Renal pelvis (tissue), 12 donors: ENCODE measurements at places on chromosomes 6 and 20.

- no peak for DNase-seq
These were observed 367.0 kb upstream of the MARCKS start for GRCh38 chr6:113489952-113490746.

GRCh38 chr20:46695892-46696291 lies 6.6 kb upstream of the TP53RK start:
- DNase-seq = no peak

- DNase-seq = no peak
These were observed 50.3 kb downstream of the NPEPL1 start for GRCh38 chr20:58742668-58743566.

DNA sequence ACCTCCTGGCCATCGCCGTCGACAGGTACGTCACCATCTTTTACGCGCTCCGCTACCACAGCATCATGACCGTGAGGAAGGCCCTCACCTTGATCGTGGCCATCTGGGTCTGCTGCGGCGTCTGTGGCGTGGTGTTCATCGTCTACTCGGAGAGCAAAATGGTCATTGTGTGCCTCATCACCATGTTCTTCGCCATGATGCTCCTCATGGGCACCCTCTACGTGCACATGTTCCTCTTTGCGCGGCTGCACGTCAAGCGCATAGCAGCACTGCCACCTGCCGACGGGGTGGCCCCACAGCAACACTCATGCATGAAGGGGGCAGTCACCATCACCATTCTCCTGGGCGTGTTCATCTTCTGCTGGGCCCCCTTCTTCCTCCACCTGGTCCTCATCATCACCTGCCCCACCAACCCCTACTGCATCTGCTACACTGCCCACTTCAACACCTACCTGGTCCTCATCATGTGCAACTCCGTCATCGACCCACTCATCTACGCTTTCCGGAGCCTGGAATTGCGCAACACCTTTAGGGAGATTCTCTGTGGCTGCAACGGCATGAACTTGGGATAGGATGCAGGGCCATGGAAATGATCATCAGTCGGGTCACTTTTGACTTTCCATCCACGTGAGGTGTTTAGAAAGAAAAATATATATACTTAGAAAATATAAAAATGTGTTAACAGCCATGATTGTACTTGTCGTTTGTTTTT lies 868 bp downstream of the MC3R start:
- DNase-seq = no peak

- DNase-seq = no peak
These were observed 272.1 kb upstream of the DEFB115 start for GRCh38 chr20:30985386-30985785.

- no peak for DNase-seq
These were observed 109.3 kb downstream of the TMEM242 start for GRCh38 chr6:157213907-157214565.

DNA sequence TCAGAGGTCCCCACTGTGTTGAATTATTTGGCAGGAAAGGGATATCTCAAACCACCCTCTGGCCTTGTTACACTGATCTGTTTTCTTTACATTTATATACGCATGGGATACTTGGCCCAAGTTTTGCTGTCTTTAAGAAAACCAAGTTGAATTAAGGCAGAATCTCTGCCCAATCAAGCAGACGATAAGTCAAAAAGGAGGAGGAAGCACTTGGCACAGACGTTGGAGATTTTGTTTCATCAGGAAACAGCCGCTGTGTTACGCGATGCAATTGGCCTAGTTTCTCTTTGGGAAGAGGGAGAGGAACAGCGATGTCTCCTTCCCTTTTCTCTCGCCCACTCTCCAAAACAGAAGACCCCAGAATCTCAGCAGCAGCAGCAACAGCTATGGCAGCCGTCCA lies 20.2 kb upstream of the NAA20 start:
- no peak for DNase-seq

DNA sequence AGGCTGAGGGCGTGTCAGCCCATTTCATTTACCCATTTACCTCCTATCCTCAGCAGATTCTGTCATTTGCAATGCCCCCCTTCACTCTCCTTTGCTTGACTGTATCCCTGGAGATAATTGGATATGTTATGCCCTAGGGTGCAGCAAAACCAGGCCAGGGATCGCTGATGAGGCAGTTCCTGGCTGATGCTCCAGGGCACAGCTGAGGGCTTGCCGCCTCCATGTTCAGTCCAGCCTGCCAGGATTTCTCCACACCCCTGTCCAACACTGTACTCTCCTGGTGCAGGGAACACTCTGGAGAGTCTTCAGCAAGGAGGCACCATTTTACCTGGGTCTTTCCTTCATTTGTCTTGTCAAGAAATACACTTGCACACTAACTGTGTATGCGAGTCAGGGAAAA lies 532.1 kb upstream of the CHD6 start:
- DNase-seq = no peak

DNA sequence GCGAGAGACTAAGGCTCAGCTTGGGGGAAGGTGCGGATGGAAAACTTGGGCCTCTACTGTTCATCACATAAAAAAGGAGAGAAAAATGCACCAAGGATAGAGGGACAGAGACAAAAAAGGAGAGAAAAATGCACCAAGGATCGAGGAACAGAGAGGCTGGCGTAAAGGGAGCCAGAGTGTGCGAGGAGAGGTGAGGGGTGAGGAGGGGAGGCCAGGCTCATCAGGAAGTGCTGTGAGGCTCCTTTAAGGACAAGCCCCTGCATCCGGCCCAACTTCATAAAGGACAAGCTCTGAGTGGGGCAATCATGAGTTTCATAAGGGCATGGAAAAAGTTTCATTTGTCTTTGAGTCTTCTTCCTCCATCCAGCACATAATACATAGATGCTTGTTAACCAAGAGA lies 117.2 kb upstream of the NXT1 start:
- DNase-seq = no peak

DNA sequence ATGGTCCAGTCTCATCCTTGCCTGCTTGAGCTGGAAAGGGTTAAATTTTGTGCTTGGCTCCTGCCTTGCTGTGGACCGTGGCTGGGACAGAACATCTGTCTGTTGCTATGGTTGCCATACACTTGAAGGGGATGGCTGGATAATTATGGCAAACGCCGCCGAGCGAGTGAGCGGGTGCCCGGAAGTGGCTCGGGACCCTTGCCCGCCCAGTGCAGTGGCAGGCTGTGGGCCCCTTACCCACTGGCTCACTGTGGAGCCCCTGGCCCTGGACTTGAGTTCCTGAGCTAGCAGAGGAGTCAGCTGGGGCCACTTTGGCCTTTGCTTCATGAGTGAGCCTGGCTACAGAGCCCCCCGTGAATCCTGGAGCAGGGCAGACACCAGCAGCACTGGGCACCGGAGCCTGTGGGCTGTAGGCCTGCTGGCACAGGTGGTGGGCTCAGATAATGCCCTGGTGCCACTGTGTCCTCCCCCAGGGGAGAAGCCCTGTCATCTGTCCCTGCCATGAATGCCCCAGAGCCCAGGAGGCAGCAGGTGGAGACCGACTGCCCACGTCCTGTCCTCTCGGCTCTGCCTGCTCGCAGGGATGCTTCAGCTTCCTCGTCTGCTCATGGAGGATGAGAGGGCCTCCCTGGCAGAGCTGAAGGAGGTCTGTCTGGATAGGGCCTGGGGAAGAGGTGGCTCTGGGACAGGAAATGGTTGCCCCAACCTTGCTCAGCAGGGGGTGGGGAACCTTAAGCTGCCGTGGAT lies 25.5 kb upstream of the NOL4L start:
- no peak for DNase-seq

DNA sequence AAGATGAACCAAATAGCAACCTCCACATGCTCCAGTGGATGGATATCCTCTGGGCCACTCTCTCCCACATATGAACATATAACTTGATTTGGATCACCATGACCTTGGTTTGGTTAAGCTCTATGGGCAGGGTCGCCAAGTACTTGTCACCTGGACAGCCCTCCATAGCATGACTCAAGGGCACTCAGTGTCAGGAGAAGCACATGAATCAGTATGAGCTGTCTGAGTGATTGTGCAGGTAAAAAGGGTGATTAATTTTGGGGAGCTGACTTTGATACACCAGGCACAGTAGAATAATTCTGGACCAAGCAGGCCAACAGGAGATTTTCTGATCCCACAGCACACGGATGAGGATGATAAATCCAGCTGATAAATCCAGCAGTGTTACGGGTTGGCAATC lies 74.4 kb downstream of the OPRM1 start:
- DNase-seq = no peak

DNA sequence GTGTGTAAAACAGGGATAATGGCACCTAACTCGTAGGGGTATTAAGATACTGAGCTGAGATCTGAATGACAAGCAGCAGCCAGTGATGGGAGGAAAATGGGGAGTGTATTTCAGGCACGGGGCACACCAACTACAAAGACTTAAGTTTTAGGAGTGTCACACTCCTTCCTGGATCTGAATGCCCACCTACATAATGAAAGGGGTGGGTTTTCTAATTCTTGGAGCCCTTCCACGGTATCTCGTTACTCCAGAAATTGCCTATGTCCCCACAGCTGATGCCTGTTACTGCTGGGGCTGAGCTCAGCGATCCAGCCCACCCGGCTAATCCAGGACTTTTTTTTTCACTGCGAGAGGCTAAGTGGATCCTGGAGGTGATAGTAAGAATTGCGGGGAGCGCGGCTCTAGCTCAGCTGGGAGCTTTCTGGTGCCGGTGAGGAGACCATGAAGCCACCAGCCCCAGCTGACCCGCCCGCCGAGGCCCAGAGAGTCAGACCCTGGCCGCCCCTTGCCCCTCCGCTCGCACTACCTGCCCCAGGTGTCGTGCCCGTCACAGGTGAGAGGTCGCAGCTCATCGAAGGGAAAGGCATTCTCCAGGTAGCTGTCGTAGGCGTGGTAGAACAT lies 727 bp downstream of the EDEM2 start:
- DNase-seq = no peak

GRCh38 chr6:83247471-83247870 lies 54.3 kb downstream of the RWDD2A start:
- DNase-seq = no peak

- DNase-seq = no peak
These were observed 48.2 kb downstream of the FRK start for GRCh38 chr6:116012471-116012949.

DNA sequence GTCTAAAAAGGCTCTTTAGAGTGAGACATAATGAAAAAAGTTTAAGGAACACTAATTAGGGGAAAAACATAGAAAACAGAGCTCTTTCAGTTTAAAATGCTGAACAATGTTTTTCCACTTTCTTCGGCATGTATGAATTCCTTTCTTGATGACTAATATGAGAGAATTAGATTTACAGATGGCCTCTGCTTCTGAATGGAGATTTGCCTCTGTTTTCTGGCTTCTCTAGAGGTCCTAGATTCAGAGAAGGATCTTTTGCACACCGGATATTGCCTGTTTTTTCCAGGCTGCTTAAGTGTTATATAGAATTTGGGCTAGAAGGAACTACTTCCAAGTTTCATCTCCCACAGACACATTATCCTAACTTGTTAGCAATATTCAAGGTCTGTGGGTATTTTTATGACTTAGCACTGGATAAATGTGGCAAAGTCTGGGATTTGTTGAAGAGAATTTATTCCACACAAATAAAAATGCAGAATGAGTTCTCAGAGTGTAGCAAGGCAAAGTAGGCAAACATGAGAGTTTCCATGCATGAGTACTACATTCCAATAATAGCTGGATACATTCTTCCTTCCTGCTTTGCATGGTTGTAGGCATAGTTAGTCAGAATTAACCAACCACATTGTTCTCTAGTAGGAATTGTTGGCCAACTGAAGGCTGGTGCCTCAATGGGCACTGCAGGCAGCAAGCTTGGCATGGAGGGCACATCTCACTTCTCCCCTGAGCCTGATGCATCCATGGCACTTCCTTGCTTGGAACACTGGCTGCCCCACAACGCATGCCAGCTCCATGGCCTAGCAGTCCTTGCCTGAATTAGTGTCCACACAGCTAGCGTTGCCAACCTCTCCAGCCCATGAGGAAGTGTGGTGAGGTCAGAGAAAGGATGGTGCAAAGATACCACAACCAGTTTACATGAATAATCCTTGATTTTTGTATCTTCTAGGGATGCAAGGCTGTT lies 224.2 kb downstream of the CLIC5 start:
- DNase-seq = no peak

DNA sequence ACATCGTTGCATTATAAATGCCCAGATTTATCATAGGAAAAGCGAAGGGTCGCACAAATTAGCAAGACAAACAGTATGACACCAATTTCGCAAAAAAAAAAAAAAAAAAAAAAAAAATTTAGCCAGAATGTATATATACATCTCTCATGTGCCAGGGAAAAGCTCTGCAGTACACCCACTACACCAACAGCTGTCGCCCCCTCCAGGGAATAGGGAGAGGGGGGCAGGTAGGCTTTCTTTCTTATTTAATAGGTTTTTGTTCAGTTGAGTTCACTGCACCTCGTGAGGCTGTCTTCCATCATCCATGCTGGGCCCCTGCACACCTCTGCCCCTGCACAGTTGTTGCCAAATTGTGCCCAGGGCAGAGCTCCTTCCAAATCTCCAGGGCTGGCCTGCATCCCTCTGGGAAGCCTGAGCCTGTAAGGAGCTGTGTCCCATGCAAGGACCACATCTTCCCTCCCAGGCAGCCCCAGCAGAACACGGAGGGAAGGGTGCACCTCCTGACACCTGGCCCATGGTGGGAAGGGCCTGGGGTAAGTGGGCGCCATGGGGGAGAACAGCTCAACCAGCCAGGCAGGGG lies 85.4 kb downstream of the NINL start:
- DNase-seq = no peak

DNA sequence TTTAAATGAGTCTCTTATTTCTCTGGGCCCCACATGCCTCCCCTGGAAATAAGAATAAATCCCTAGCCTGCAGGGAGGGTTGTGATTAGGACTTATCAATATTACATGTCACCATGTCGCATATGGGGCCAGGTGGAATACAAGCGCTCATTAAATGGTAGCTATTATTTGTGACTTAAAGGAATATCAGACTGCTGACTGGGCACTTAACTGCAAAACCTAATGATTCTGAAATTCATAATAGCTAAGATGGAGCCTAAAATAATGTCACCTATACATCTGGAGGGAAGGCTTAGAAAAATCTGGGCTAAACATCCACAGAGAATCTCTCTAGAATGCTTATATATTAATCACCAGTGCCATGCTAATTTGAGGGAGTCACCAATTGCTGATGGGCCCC lies 106.5 kb downstream of the LRFN2 start:
- DNase-seq = no peak

DNA sequence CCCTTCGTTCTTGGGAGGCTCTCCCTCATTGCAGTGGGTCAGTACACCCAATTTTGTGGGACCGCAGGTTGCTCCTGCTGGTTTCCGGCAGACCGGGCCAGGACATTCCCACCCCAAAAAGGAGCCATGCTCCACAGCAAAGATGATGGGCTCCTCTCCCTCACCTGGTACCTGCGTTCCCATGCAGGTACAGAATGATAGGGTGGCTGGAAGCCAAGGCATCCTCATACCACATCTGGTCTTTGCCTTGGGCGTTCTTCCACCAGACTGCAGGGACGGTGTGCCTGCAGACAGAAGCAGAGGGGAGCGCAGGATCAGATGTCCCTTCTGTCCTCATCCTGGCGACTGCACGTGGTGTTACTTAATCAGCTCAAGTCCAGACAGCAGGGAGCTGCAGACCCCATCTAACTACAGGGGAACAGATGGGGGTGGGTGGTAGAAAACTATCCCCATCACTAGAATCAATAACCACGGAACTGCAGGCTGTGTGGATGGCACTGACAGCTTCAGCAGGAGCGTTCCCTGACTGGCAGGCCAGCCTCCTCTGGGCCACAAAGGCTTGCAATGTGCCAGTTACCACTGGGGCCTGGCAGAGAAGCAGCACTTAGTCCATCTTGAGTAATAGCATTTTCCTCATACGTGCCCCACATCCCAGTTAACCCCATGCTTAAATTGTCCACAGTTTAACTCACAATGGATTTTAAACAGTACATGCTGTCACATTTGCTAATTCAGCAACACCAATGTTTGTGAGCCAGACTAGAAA lies 70.4 kb downstream of the ABHD12 start:
- no peak for DNase-seq
